D341Med (cell line): ENCODE measurements at places on chromosomes 3 and 15.
A peak's percentile ranks its signal among the peaks of the same experiment; 100 is the strongest.

GRCh38 chr3:58588030-58588614 is 10.9 kb upstream of the FAM107A start:
- no peak for DNase-seq

- peak; percentile 40 for DNase-seq
These were observed 232.6 kb downstream of the MEX3B start for GRCh38 chr15:81813215-81813614.

DNA sequence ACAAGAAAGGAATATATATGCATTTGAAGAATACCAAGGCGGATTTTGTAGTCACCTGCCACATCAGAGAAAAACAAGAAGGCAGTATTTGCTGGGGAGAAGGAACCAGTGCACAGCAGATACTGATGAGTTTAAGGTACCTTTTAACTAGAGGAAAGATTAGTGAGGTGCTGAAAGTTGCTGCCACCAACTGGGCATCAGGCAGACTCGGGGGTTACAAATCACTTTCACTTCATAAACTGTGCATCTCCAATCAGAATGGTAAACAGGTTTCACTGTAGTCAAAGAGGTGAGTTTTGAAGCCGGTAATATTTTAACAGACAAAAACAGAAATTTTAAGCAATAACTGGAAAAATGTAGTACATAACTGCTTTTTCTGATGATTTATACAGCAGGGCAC is 4.1 kb downstream of the FBN1 start:
- peak; percentile 49 for DNase-seq

- no peak for DNase-seq
These were observed 753 bp upstream of the FES start for GRCh38 chr15:90883526-90883975.

- no peak for DNase-seq
These were observed 6.5 kb upstream of the SEMA4B start for GRCh38 chr15:90194655-90195054.

DNA sequence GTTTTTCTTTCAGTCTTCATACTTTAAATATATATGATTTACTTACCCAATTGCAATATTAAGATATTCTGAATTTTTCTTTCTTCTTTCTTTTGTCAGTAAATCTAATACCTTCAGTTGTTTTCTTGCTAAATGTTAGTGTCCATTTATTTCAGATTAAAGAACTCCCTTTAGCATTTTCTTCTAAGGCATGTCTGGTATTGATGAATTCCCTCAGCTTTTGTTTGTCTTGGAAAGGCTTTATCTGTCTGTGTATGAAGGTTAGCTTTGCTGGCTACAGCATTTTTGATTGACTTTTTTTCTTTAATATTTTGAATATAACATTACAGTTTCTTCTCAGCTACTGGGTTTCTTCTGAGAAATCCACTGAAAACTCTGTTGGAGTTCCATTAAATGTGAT is 64.0 kb upstream of the PLSCR4 start:
- no peak for DNase-seq

DNA sequence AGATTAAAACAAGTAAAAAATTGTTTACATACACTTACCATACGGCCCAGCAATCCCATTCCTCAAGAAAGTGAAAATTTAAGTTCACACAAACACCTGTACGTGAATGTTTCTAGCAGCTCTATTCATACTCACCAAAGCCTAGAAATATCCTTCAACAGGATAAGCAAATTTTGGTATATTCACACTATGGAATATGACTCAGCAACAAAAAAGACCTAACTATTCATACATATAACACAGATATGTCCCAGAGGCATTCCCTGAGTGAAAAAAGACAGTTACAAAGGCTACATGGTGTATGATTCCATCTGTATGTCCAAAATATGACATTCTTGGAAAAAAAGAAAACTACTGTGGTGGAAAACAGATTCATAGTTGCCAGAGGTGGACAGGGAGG is 40.1 kb upstream of the THUMPD3 start:
- no peak for DNase-seq

GRCh38 chr15:89307046-89307587 is 27.5 kb downstream of the POLG start:
- no peak for DNase-seq

GRCh38 chr3:68207327-68207726 is 552.9 kb upstream of the SUCLG2 start:
- DNase-seq: no peak

DNA sequence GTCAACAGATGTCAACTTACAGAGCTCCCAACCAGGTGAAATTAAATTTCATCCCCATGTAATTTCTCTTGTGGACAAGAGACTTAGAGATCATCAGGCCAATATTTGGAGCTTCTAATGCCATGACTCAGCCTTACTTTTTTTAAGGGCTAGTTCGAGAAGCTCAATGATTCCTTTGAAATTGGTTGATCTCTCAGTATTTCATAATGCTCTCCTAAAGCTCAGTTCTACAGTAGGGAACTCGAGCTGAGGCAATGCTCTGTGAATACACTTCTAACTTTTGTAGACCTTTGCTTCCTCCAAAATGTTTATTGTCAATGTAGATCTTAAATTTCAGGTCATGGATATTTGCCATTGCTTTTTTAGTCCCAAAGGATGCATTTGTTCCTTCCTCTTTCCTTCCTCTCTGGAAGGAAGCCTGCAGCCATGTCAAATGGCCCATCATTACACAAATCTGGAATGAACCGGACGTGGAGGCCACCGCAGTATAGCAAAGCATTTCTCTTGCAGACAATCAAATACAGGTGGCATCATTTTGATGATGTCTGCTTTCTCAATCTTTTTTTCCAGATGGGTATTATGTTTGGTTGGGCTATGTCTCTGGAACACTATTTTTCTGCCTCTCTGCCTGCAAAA is 28.3 kb downstream of the STARD5 start:
- no peak for DNase-seq

DNA sequence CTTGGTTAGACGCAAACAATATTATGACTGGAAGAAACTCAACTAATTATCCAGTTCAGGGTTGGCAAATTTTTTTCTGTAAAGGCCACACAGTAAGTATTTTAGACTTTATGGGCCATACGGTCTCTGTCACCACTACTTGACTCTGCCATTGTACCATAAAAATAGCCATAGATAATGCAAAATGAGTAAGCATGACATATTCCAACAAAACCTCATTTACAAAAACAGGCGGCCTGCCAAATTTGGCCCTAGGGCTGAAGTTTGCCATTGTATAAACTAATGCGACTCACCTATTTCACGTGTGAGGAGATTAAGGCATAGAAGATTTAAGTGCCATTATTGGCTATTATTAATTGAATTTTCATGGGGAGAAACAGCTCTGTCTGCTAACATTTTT is 116.8 kb upstream of the CNTN6 start:
- DNase-seq: no peak

GRCh38 chr15:40163657-40164416 is 3.0 kb downstream of the BUB1B start:
- no peak for DNase-seq

GRCh38 chr15:29008846-29009245 is 123.1 kb downstream of the APBA2 start:
- no peak for DNase-seq

GRCh38 chr3:9715764-9716437 is 12.3 kb downstream of the CPNE9 start:
- no peak for DNase-seq

DNA sequence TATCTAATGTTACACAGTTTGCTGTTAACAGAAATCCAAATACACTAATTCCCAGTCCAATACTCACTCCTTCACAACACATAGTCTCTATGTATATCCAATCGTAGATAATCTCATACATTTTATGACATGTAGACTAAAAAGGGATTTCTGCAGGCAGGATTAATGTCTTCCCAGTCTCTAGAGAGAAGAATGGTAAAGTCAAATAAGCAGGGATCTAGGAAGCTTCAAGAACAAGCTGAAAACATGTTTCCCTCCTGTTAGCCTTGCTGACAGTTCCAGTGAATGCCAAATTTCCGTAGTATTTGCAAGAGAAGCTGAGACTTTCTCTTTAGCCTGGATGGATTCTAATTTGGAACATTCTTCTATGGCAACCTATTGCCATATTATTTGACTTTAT is 500.1 kb downstream of the IGSF11 start:
- DNase-seq: no peak

GRCh38 chr3:139732729-139733128 is 55.0 kb upstream of the NMNAT3 start:
- no peak for DNase-seq

- no peak for DNase-seq
These were observed 24.8 kb downstream of the GOLIM4 start for GRCh38 chr3:168070919-168071318.

DNA sequence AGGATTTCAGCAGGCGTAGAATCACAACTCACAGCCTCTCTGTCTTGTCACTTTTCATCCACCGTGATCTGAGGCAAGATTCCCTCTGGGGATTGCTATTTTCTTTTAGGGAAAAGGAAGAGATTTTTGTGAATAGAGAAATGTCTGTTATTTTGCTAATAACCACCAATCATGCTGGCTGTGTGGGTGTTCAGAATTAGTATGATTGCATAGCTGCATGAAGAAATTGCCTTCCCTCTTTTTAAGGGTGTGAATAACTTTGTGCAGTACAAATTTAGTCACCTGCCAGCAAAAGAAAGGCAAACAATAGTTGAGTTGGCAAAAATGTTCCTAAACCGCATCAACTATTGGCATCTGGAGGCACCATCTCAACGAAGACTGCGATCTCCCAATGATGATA is 60.8 kb downstream of the KAT2B start:
- DNase-seq: no peak

GRCh38 chr3:178915365-178915764 is 156.2 kb downstream of the ZMAT3 start:
- DNase-seq: no peak

DNA sequence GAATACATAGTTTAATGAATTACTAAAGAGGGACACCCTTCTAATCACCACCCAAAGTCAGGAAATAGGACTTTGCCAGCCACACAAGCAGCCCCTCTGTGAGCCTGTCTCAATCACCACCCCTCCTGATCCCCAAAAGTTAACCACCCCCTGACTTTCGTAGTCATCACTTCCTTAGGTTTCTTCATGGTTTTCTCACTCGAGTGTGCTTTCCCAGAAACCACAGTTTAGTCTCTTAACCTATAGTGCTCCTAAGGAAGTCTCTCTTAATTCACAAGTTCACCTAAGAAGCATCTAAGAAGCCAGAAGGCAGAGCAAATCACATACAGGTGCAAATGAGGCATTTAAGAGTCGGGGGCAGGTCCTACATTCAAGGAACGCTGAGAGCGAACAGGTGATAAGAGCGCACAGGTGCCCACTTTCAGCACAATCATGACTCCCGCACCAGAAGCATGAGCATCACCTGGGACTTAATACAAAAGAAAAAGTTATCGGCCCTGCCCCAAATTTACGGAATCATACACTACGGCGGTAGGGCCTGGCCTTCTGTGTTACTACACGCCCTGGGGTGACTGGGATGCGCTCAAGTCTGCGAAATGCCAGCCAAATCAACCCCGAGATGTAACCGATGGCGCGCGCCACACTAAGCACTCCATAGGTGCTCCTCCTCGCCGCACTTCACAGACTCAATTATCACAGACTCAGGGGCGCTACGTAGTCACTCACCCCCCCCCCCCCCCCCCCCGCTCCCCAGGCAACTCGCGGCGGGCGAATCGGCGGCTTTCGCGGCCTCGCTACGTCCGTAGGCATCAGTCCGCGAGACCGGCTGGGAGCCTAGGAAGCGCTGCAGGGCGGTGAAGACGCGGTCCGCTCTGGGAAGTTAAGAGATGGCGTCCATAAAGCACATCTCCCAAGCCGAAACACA is 815 bp downstream of the ULK4 start:
- DNase-seq: peak; percentile 73

GRCh38 chr15:75028991-75029377 is 5.6 kb downstream of the PPCDC start:
- DNase-seq: no peak

GRCh38 chr3:134330883-134331810 is 43.1 kb downstream of the AMOTL2 start:
- no peak for DNase-seq

DNA sequence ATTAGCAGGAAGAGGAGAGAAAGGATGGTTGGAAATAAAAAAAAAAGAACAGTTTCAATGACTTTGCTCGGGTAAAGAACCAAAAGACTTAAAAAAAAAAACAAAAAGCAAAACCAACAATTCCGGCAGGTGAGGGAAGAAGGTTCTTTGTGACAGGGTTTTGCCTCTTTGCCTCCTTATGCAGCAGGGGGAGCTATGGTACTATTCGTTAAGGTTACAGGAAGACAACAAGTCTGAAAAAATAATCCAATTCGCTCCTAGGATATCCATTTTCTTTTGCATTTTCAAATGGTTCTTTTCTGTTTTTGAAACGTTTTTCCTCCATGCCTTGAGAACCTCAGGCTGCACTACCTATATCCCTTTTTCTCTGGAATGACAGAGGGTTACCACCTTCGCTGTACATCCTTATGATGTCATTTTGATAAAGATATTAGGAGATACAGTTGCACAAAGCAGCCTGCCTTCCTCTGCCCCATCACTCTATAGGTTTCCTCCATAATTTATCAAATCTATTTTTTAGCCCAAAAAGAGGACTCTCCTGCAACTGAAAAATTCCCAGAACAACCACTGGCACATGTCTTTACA is 55.0 kb downstream of the CFAP20DC start:
- DNase-seq: peak; percentile 69
